ENCODE measurements at places on chromosomes 1 and 21.

DNA sequence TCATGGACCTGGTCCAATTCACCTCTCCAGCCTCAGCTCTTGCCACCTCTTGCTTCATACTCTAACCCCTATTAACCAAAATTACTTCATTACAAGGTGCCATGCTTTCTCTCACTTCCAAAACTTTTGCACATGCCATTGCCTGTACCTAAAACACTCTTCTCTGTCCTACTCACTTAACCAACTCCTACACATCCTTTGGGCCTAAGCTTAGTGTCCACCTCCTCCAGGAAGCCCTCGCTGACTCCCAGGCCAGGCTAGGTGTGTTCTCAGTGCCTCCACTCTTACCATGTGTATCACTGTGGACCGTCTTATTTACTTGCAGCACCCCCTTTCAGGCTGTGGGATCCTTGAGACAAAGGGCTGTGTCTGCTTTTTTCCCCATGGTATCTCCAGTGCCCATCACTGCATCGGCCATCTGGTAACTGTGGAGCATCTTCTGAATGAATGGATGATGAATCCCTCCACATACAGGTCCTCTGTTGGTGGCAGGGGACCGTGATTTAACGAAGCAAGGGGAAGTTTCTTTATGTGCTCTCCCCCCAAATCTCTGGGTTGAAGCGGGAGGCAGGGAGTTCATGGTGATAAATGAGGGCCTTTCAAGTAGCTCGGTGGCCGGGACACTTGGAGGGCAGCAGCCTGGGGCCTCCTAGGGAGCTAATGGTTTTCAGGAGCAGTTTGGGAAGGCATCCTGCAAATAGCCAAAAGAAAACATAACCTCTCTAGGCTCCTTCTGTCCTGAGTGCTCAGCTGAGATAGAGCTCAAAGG is 111.9 kb downstream of the TRABD2B start:
- DNase-seq = no peak

- no peak for DNase-seq
Measured at GRCh38 chr1:222697826-222698225, 14.5 kb downstream of the AIDA start.

GRCh38 chr1:162756523-162756922 is 34.0 kb upstream of the HSD17B7 start:
- DNase-seq = no peak

GRCh38 chr1:192951691-192952460 is 107.3 kb downstream of the UCHL5 start:
- DNase-seq = no peak

DNA sequence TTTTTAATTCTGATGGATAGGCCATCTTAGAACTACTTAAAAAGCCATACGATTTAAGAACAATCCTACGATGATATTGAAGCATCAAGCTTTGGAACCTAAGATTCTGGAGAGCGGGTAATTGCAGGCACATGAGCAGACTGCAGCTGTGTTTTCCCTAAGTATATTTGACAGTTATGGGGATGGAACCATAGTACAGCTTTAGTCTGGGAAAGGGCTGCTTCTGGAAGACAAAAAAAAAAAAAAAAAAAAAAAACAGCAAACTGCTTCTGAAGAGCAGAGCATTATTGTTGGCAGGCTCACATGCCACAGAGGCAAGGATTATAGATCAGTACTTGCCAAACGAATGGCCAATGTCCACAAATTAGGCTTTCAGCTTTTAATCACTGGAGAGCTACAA is 1618.7 kb downstream of the AMY1C start:
- DNase-seq = no peak

DNA sequence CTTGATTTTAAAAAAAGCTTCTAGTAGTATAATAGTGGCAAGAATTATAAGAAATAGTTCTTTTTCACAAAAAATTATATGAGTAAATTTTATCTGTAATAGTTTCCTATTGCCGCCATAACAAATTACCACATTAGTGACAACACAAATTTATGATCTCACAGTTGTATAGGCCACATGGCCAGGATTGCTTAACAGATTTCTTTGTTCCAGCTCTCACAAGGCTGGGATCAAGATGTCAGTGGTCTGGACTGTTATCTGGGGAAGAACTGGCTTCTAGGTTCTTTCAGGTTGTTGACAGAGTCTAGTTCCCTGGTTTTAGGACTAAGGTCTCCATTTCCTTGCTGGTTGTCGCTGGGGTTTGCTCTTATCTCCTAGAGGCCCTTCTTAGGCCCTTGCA is 236.4 kb downstream of the USP25 start:
- DNase-seq = no peak

DNA sequence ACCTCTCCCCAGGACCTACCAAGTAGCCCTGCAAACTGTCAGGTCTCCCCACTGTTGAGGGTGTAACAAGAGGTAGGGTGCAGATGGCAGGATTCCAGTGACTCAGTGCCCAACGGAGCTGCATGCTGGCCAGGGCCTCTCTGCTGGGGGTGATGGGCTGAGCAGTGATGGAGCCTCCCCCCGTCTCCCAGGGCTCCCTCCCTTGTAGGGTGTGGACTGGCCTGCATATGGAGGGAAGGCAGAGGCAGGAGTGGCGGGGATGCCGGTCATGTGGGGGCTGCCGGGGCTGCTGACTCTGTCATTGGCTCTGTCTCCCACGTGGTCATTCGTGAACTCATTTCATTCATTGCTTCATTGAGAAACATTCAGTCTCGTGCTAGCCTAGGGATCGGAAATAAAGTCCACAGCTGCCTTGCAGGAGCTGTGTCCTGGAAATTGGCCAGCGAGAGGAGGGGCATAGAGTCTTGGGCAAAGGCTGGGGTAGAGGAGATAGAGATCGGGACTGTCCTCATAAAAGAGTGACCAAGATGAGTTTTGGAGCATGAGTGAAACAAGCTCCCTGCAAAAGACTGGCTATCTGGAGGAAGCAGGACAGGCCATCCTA is 22.9 kb upstream of the DISP3 start:
- DNase-seq = no peak

- DNase-seq = no peak
Measured at GRCh38 chr1:43344267-43344850, 6.7 kb downstream of the MPL start.

DNA sequence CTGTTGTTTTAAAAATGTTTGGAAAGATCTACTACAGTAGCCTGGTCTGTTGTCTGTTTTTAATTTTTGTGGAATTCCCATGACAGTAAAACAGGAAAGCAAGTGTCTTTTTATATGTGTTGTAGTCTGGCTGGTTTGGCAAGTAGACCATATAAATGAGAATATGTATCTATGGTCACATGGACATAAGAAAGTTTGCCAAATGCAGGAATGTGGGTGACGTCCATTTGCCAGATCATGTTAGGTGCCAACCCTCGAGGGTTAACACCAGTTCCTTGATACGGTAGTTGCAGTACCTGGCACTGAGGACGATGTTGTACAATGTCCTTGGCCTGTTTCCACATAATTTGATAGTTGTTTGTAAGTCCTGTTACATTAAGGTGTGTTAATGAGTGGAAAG is 6.2 kb downstream of the DAP3 start:
- no peak for DNase-seq

All from activated T-cell treated with anti-CD3 and anti-CD28 coated beads, Interleukin-2, amount 50 U/mL, for 48 hours (primary cell).